ENCODE measurements at places on chromosomes 2 and 18.

- DNase-seq: no peak
These were observed 10.4 kb downstream of the TCF7L1 start for GRCh38 chr2:85143463-85144082.

DNA sequence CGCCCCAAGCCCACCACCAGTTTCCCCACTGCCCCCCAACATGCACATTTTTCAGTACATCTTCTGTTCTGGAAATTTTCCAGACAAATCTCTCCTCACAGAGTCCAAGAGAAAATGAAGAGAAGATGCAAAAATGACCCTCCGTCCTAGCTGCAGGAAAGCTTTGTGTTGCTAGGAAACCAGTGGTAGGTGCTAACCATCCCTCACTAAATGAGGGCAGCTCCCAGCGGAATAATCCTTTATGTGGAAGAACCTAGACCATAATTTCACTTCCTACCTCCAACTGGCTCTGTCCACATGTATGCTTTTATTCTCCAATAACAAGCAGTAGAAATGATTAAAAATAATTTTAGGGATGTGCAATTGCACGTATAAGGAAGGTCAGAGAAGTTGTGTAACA is 311.9 kb upstream of the EPHA4 start:
- no peak for DNase-seq

DNA sequence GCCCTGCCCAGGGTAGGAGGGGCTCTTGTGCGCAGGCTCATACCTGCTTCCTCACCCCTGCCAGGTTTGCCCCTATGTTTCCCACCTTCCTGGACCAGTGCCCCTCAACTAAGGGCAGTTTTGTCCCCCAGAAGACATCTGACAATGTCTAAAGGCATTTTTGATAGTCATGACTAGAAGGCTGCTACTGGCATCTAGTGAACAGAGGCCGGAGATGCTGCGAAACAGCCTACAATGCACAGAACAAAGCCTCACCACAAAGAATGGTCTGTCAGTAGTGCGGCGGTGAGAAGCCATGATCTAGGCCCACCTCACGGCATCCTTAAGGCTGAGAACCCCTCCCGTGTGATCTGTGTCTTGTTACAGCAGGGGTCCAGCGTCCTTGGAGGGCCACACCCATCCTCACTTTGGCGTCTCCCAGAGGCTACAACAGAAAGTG is 96.0 kb downstream of the TMEM17 start:
- DNase-seq: no peak

- DNase-seq: no peak
These were observed 16.6 kb downstream of the MAP4K4 start for GRCh38 chr2:101714118-101714517.

GRCh38 chr2:169116327-169116726 is 47.0 kb downstream of the DHRS9 start:
- DNase-seq: no peak

DNA sequence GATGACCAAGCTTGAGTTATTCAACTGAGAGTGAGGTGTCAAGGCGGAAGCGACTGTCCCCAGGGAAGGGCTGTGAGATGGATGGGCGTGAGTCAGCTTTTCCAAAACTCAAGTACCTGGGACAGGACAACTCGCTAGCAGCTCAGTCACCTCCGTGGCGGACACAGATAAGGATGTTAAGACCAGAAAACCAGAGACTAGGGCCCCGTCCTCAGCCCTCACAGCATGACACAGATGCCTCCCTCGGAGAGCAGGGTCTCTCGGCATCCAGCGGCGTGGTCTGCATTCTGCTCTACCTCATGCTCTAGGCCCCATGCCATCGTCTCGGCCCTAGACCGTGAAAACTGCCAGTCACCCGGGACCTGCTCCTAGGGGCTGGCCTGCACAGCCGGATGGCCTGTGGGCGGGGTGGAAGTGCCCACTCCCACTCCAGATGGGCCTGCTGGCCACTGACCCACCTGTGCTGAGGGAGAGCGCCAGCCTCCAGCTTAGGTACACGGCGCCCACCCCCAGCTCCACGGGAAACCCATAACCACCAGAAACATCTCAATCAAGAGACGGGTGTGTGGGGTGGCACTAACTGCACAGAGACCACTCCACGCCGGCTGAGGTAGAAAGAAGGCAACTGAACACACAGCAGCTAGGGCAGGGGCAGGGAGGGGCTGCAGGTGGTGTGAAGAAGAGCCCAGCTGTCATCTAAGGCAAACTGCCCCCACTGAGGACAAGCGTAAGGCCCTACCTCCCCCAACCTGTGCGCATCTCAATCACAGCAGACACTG is 39.8 kb downstream of the ANO7 start:
- no peak for DNase-seq

- DNase-seq: no peak
These were observed 64.8 kb upstream of the STK39 start for GRCh38 chr2:168312036-168312822.

DNA sequence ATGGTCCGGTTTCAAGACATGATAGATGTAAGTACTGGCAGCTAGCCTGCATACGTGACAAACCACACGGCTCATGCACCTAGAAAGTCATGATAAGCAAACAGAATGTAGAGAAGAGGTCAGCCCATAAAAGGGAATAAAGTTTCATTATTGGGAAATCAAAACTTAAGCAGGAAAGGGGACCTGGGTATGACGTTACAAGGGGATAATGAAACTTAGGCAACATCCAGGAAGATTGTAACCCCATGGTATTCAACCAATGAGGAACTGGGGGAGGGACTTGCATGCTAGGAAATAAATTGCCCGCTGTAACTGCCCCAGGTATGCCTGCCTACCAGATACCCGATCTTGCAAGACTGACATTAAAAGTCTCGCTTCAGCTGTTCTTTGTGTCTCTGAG is 1679.0 kb downstream of the SUCLG1 start:
- DNase-seq: no peak

DNA sequence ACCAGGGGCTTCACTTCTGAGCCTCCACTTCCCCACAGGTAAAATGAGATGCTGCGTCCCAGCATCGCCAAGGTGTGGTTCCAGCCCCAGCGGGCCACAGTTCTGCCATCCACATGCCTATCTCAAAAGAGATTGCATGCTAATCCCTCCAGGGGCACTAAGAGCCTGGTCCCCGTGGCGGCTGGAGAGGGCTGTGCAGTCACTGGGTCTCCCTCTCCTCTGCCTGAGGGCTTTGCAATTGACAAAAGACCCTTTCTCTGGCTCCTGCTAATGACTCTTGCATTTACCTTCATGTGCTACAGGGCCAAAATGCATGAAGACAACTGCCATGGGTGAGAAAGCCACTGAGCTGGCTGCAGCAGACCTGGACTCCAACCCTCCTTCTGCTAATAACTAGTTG is 18.5 kb downstream of the ZBTB7C start:
- DNase-seq: no peak

DNA sequence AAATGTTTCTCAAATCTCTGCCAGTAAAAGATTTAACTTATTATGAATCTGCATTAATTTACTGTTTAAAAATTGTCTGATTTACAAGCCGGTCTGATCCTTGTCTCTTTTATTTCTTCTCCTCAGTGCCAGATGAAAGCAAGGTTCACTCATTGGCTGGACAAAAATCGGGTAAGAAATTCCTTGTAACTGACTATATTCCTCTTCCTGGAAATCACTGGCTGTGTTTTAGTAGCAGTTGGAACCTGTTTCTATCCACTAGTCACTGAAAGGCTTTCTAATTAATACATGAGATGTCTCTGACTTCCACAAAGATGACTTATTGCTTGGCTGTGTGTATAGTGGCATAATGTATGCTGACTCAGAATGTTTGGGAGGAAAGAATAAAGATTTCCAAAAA is 436.6 kb upstream of the NRP2 start:
- no peak for DNase-seq

- DNase-seq: no peak
These were observed 27.3 kb downstream of the MTCL1 start for GRCh38 chr18:8732442-8733360.

DNA sequence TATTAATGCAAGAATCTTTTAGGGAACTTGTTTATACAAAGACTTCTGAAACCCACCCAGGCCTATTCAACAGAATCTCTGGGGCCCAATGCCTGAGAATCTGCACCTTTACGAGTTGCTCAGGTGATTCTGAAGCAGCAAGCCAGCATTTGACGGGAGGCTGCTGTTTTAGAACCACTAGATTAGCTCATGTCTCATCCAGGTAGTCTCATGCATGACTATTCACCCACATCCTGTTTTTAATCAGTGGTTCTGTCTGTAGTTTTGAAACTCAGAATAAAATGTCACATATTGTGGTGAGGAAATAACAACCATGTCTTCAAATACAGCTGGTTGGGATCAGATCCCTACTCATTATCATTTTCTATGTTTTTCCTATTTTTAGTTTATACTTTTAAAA is 39.5 kb downstream of the CYTIP start:
- DNase-seq: no peak

- no peak for DNase-seq
These were observed 28.5 kb downstream of the PLEKHM3 start for GRCh38 chr2:207996848-207997247.

GRCh38 chr2:221070106-221070505 is 502.0 kb downstream of the EPHA4 start:
- no peak for DNase-seq

GRCh38 chr2:46835520-46835919 is 80.1 kb downstream of the MCFD2 start:
- no peak for DNase-seq

DNA sequence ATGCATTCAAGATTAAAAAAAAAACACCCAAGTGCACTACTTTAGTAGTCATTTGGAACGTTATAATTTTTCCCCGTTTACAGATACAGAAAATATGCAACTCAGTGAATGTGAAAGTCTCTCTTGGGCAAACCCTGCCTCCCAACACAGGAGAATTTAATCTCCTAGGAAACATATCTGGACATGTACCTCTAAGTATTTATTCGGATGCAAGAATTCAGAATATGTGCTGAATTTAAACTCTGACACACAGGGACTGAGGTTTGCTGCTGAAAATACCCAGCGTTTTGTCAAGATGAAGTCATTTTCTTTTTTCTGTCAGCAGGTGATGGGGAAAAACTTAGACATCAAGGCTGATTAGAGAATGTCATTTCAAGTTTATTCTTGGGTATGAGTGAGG is 105.4 kb downstream of the ACKR3 start:
- DNase-seq: no peak

GRCh38 chr2:172701250-172701649 is 34.4 kb upstream of the RAPGEF4 start:
- DNase-seq: no peak

DNA sequence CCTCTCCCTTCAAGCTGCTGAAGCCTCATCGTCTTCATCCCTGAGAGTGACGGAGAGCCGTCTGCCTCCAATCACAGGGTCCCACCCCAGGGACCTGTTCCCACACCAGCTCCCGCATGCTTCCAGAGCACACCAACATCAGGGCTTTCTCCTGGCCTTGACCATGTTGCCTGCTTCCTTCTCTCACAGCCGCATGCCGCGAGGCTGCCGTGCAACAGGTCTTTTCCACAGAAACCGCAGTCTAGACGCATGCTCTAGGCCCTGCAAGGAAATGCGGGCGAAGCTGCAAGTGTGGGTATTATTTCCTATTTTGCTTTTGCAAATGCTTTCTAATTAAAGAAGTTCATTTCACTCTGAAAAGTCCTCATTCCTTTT is 277.8 kb downstream of the EIPR1 start:
- no peak for DNase-seq

Data from stimulated activated CD4-positive, alpha-beta T cell treated with anti-CD3 and anti-CD28 coated beads, Interleukin-15, amount 100 ng/mL, for 48 hours (primary cell).